ENCODE measurements at places on chromosomes 16 and 17. TPM values are rescaled to one million over a fixed set of nuclear protein-coding genes. Genes with fewer than 3 reads are reported as not detected.

GRCh38 chr16:11640987-11641817 is 27.1 kb upstream of the SNN start:
- peak; percentile 65 for DNase-seq

DNA sequence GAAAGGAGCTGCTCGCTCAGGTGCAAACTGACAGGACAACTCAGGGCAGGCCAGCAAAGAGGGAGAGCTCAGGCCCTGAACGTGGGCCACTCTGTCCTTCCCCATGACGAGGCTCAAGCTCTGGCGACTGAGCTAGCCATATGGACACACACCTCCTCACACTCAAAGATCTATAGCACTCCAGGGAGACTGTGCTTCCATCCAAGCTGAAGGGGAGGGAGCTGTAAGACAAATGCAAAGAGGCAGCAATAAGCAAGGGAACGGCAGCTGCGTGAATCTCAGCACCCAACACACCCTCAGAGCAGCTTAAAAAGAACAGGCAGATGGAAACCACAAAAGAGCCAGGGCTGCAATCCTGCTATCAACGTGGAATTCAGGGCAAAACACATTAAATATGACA is 13.5 kb downstream of the NUDT16L1 start:
- DNase-seq: no peak

GRCh38 chr17:39753514-39754160 is 15.9 kb downstream of the GRB7 start:
- DNase-seq: peak; percentile 39

- DNase-seq: peak; percentile 83
These were observed 7.4 kb downstream of the FOXF1 start for GRCh38 chr16:86517652-86518258.

PIPOX gene
- total RNA-seq: 1.2 TPM

MEIOB gene
- total RNA-seq: not detected

SCNN1G gene
- 0.65 TPM for total RNA-seq

RSPRY1 gene
- 31.6 TPM for total RNA-seq

TIGD7 gene
- total RNA-seq: 3.2 TPM

Data from lung microvascular endothelial cell (primary cell).